ENCODE measurements at places on chromosomes 1 and 21.
A peak's percentile ranks its signal among the peaks of the same experiment; 100 is the strongest.

- peak; percentile 49 for DNase-seq
Observed at GRCh38 chr1:54857746-54858561, 29.0 kb downstream of the DHCR24 start.

- DNase-seq = no peak
Observed at GRCh38 chr1:32055416-32055815, 17.3 kb upstream of the TMEM39B start.

- no peak for DNase-seq
Observed at GRCh38 chr1:175287377-175287776, 94.8 kb upstream of the KIAA0040 start.

DNA sequence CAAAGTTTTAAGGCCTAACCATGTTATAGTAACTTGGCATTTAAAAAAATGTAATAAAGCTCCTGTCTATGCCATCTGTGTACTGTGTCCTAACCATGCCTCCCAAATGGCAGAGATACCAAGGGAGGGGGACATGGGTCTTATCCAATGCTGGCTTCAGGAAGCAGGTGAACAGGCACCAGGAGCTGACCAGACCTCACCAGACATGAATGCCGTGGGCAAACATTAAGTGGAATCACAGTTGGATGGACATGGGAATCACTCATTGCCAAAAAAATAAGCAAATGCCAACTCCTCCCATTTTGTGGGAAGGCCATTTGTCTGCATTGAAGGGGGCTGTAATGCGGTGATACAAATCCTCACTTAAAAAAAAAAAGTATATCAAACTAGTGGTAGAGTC, 22.9 kb downstream of the PROX1 start:
- no peak for DNase-seq

- DNase-seq = peak; percentile 54
Observed at GRCh38 chr1:41495210-41495948, 10.9 kb upstream of the EDN2 start.

GRCh38 chr1:97160818-97161217, 439.2 kb downstream of the PTBP2 start:
- no peak for DNase-seq

GRCh38 chr1:228308085-228308601, 98.5 kb downstream of the TRIM11 start:
- no peak for DNase-seq

DNA sequence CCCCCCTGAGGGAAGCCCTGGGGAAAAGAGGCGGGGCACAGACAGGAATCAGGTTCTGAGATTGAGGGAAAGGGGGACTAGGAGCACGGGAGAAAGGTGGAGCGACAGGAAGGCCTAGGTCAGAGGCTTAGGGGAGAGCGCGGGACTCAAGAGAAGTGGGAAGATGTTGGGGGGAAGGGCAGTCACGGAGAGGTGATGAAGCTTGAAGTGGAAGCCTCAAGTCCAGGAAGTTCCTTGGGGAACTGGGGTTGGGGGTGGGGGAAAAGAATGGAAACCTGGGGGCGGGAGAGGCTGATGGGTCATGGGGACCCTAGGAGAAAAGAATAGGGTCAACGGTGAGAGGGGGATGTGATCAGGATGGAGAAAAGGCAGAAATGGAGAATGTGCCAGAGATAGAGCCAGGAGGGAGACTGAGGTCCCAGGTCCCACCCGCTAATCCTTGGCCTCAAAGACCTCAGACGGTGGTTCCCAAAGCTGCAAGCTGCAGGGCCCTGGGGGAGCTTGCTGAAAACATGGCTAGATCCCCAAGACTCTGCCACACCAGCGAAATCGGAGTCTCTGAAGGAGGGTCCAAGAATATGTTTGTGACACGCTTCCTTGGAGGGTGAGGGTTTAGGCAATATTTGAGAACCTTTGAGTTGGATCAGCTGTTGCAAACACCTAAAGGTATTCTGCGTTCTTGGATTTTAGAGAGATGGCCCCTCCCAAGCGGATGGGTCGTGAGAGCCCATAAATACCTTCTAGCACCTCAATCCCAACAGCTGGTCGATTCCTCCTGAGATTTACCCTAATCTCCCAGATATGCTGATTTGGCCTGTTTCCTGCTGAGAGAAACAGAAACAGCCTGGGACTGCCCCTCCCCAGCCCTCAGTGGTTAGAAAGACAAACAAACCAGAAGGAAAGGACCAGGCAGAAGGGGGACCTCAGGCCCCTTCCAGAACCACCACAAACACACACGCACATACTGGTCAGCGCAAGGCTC, 3.6 kb downstream of the C1orf232 start:
- no peak for DNase-seq

DNA sequence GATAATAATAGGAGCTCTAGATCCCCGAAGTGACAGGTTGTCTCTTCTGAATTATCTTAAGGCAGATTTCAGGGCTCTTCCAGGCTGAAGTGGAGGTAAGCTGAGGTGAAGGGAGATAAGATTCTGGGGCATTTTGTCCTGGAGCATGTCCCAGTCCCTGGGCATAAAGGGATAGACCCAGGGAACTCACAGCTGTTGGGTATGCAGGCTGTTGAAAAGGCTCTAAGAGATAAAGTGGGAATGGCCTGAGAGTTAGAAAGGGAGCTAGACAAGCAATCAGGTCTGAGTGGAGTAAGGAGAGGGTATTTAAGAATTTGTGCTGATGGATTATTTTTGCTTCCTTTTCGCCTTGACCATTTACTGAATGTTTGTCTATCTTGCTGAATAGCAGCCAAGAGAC, 123.7 kb downstream of the NOS1AP start:
- no peak for DNase-seq

DNA sequence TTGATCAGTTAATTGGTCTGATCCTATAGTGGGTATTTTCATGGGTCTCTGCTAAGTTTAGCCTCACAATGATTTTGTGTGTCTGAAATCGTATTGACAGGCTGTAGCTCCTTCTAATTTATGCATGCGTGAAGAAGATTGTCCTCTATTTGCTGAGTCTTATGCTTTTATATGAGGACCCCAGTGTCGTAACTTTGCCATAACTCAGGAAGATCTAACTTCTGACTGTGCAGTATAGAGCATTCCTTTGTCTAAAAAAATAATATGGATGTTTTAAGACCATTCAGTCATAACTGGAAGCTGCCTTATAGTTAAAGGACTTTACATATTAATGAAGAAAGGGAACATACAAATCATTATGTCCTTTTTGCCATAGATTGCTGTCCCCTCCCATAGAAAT, 73.3 kb downstream of the CAMTA1 start:
- peak; percentile 44 for DNase-seq

GRCh38 chr1:181391301-181391900, 91.9 kb upstream of the CACNA1E start:
- no peak for DNase-seq

- DNase-seq = no peak
Observed at GRCh38 chr1:226401355-226402303, 6.3 kb downstream of the PARP1 start.

DNA sequence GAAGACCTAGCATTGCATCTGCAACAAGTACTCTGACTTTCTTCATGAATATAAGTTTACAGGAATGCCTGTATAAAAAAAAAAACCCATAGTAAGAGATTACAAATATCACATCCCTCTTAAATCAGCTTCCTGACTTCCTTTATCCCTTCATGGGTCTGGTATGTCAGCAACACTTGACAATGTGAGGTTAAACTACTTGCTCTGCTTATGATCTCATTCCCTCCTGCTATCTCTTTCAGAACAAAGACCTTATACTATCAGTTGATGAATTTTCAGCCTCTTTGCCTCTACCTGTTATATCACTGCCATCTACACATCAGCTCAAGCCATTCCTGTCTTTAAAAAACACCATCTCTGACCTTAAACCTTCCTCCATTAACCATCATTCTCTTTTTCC, 130.9 kb upstream of the SAMSN1 start:
- DNase-seq = no peak

DNA sequence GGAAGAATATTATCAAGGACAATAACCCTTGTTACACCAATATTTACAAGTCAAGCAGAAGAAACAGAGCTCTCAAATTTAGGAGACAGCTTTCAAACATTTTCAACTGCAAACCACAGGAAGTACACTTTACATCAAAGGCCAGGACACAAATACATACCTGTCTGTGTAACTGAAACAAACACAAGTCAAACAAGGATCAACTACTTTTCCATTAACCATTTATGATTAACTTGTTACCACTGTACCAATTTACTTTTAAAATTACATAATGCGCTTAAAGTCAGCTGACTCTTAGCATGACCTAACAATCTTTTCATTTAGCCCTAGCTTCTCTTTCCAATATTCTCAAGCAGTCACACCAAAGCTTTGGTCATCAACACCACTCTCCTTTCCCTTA, 43.5 kb downstream of the TRIM33 start:
- no peak for DNase-seq

GRCh38 chr1:208071435-208072031, 160.6 kb upstream of the CD34 start:
- no peak for DNase-seq

DNA sequence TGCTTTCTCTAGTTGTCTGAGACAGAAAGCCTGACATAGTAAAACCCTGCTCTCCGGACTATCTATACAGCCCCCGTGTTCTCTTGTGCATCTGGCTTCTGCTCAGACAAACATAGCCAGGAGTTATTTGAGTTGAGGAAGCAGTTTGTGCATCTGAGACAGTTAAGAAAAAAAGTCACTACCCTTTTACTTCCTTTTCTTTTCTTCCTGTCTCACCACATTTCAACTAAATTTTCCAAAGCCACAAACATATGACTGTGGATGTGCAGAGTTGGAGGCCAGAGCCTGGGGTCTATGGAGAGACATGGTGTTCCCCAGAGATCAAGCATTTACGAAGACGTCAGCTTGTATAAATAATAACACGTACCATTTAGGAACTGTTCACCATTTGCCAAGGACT, 158.5 kb upstream of the FGGY start:
- DNase-seq = no peak

DNA sequence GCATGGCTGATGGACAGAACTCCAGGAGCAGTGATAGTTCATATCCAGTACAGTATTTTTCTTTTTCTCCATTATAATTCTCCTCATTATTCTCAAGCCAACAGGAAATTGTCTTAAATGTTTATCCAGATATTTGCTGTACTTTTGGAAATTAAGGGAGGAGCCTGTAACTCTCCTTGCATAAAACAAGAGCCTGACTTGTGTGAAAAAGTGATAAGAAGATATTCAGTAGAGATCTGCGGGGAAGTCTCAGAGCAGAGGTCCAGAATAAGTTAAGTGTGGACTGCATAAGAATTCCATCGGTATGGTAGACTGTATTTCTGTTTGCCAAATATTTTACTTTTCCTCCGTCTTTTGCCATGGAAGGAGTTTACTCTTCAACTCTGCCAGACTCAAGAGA, 70.2 kb downstream of the BACH1 start:
- DNase-seq = no peak

GRCh38 chr1:63859480-63860275, 85.9 kb downstream of the ROR1 start:
- DNase-seq = no peak

- no peak for DNase-seq
Observed at GRCh38 chr1:155858800-155859233, 550 bp upstream of the SYT11 start.

- peak; percentile 75 for DNase-seq
Observed at GRCh38 chr1:35717911-35718476, 690 bp downstream of the C1orf216 start.

DNA sequence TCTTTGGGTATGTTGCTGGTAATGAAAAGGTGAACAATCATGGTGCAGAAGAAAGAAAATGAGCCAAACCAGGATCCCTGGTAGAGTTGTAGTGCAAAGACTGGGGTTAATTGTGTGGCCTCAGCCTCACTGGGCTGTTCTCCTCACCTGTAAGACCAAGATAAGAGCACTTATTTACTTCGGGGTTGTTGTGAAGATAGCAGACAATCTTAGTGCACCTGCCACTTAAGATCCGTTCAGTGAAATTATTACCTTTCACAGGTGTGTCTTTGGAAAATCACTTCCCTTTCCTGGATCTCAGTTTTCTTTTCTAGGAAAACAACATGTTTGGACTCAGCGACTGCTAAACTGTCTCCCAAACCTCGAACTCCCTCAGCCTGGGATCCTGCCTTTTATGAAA, 1.3 kb upstream of the FGGY start:
- DNase-seq = no peak

DNA sequence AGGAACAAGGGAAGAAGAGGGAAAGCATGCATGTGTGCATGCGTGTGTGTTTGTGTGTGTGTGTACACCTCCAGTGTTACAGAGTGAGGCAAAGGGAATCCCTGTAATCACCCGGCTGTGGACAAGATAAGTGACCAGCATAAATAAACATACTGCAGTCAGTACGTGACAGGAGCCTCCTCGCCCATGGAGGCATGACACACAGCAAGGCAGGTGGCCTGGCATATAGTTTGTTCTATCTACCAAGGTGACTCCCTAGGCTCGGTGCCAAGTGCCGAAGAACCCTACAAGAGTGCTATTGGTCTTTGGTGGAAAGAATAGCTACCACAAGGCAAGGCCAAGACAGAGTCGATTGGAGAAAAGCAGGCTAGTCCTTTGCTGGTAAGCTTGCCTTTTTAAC, 31.7 kb upstream of the HEATR1 start:
- no peak for DNase-seq

GRCh38 chr1:15145327-15145726, 8.2 kb upstream of the TMEM51 start:
- DNase-seq = no peak

DNA sequence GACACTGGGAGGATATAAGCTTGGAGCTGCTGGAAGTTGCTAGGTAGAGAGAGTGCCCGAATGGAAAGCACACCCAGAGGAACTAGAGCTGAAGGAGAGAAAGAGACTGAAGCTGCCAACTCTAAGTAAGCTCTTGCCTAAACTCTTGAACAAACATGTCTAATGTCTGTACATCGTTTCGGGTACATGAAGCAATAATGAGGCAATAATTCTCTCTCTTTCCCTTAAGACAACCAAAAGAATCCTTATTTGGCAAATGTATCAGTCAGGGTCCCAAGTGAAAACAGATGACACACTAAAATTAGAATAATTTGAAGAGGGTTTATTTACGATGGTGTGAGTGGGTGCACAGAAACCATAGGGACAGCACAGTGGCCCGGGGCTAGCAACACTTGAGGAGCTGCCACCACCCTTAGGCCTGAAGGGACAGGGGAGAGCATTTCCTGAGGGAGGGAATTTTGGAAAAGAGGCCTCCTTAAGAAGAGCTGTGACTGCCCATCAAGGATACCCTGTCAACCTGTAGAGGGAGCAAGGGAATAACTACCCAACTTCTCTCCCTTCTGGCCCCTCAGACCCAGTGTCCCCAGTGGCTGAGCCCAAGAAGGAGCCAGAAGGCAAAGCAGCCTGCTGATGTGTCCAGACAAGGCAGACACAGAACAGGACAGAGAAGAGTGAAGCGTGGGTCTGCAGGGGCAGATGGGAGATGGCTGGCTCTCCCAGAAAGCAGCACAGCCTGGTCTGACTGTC, 36.1 kb upstream of the KHDRBS1 start:
- DNase-seq = peak; percentile 93

DNA sequence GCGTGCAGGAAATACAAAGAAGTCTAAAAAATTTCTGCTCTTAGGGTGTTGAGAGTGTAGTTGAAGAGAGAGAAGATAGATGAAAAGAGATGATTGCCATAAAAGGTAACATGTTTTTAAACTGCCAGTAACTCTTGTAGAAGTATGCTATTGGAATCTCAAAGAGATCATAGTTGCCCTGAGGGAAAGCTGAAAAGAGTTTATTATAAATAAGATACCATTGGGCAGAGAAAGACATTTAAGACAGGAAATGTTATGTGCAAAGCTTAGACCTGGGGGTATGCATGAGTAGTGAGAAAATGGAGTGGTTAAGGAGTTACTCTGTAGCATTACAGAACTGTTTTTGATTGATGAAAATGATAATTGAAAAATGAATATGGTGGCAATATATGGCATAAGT, 17.6 kb downstream of the GABPA start:
- DNase-seq = no peak

GRCh38 chr1:177210071-177210470, 39.3 kb downstream of the BRINP2 start:
- no peak for DNase-seq

GRCh38 chr1:8201331-8201861, 116.5 kb upstream of the SLC45A1 start:
- DNase-seq = peak; percentile 31

Measured in fibroblast of skin of right quadriceps (primary cell).